ENCODE measurements at places on chromosomes 5 and 9. TPM values are rescaled to one million over a fixed set of nuclear protein-coding genes. Genes with fewer than 3 reads are reported as not detected.

BTNL8 gene
- total RNA-seq, result not detected

HAVCR2 gene
- total RNA-seq, result not detected

ADGRV1 gene
- total RNA-seq, result 2.3 TPM

GRM6 gene
- not detected for total RNA-seq

RPL37 gene
- total RNA-seq, result 159 TPM

ACOT12 gene
- not detected for total RNA-seq

GOLGA2 gene
- total RNA-seq, result 41.3 TPM

SIGMAR1 gene
- 178 TPM for total RNA-seq

TLX3 gene
- 0.87 TPM for total RNA-seq

CATSPER3 gene
- 0.29 TPM for total RNA-seq

SPATA9 gene
- 0.36 TPM for total RNA-seq

PRLR gene
- 0.35 TPM for total RNA-seq

CCL28 gene
- 6.2 TPM for total RNA-seq

PRKAA1 gene
- 30.5 TPM for total RNA-seq

LPAR1 gene
- total RNA-seq, result 13.0 TPM

IRGM gene
- total RNA-seq, result not detected

SH2D3C gene
- total RNA-seq, result not detected

PHYHD1 gene
- total RNA-seq, result 21.2 TPM

PCDHGA1 gene
- total RNA-seq, result 0.75 TPM

RASGEF1C gene
- total RNA-seq, result not detected

ITGA1 gene
- 2.2 TPM for total RNA-seq

GLRA1 gene
- not detected for total RNA-seq

CTXN3 gene
- total RNA-seq, result not detected
